ENCODE measurements at places on chromosomes 13 and 19. TPM values are rescaled to one million over a fixed set of nuclear protein-coding genes. Genes with fewer than 3 reads are reported as not detected.

- DNase-seq: no peak
These were observed 28.3 kb downstream of the OR10H4 start for GRCh38 chr19:15976836-15977689.

- no peak for DNase-seq
These were observed 3.0 kb downstream of the LATS2 start for GRCh38 chr13:21058361-21058760.

- no peak for DNase-seq
These were observed 33.6 kb upstream of the NANOS3 start for GRCh38 chr19:13843104-13843921.

- no peak for DNase-seq
These were observed 215.3 kb downstream of the KLF5 start for GRCh38 chr13:73274147-73274546.

- no peak for DNase-seq
These were observed 1.7 kb downstream of the MAP3K10 start for GRCh38 chr19:40192758-40193586.

- no peak for DNase-seq
These were observed 459.4 kb downstream of the FOXO1 start for GRCh38 chr13:40207001-40207478.

DNA sequence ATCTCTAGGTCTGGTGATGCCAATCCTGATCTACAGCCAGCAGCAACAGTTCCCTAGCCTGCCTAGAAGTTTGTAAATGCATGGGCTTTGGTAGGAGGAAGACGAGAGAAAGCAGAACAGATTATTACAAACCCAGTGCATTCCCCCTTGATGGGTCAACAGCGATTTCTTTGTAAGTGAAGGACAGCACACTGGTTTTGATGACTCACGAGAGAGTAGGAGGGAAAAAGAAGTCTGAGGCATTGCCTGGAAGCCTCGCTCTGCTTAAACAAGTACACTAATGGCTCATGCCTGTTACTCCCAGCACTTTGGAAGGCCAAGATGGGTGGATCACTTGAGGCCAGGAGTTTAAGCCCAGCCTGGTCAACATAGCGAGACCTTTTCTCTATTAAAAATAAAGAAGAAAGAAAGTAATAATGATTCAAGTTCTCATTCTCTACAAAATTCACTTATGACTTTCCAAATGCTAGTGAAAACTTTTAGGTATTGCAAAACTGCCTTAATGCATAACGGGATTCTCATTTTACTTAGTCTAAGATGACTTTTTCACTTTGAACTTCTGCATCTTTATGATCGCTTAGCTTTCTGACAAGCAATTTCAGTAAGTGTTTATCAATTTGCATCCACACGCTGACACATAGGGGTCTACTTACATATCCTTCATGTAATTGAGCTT, 47.7 kb upstream of the USPL1 start:
- peak; percentile 55 for DNase-seq

DNA sequence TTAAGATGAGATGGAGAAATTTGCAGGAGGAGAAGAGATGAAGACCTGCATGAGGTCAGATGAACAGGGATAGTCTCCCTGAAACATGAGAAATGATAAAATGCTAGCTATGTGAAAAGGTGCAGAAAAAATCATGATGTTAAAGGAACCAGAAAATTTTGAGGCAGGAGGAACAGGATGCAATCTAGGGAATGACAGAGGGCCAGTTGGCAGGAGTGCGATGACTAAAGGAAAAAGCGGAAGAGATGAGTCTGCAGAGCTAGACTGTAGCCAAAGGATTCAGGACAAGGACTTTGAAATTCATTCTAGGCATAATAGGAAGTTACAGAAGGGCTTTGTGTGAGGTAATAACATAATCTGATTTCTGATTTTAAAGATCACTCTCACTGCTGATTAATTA, 77.9 kb downstream of the TRPC4 start:
- DNase-seq: peak; percentile 42

GRCh38 chr19:45403781-45404556, 900 bp downstream of the PPP1R13L start:
- DNase-seq: no peak

- DNase-seq: peak; percentile 11
These were observed 1.8 kb downstream of the CCDC122 start for GRCh38 chr13:43877766-43878165.

DNA sequence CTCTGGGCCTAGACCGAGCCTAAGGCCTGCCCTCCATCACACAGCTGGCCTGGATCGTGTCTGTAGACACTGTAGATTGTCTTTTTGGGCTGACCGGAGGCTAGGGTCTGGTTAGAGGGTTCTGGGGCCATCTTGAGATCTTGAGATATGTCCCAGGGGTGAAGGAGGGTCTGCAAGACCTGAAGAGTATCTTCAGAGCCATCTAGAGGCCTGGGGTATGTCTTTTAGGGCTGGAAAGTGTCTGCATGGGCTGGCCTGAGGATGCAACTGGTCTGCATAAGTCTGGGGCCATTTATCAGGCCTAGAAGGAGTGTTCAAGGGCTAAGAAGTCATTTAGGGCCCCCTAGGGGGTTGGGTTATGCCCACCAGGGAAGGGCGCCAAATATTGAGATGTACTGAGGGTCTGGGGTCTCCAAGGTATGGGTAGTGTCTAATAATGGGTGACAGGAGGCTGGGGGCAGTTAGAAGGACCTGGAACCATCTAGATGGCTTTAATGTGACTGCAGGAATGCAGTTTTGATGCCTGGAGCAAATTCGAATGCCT, 555 bp downstream of the SCAF1 start:
- DNase-seq: no peak

- peak; percentile 78 for DNase-seq
These were observed 63.7 kb upstream of the IPO5 start for GRCh38 chr13:97889803-97890202.

HSH2D gene
- polyA plus RNA-seq: 1.3 TPM

PLPPR3 gene
- polyA plus RNA-seq: 0.84 TPM

LAMP1 gene
- 98.1 TPM for polyA plus RNA-seq

NOVA2 gene
- 2.8 TPM for polyA plus RNA-seq

Data from muscle of back (tissue), 13 donors.